ENCODE measurements at places on chromosomes 4 and X. TPM values are rescaled to one million over a fixed set of nuclear protein-coding genes. Genes with fewer than 3 reads are reported as not detected.

TMEM185A gene
- 13.1 TPM for total RNA-seq

PAGE1 gene
- 0.41 TPM for total RNA-seq

MGAT4D gene
- total RNA-seq, result not detected

NALF2 gene
- not detected for total RNA-seq

IL2 gene
- not detected for total RNA-seq

PDGFRA gene
- total RNA-seq, result 7.6 TPM

TMPRSS11F gene
- not detected for total RNA-seq

ANTXR2 gene
- 12.9 TPM for total RNA-seq

DNA sequence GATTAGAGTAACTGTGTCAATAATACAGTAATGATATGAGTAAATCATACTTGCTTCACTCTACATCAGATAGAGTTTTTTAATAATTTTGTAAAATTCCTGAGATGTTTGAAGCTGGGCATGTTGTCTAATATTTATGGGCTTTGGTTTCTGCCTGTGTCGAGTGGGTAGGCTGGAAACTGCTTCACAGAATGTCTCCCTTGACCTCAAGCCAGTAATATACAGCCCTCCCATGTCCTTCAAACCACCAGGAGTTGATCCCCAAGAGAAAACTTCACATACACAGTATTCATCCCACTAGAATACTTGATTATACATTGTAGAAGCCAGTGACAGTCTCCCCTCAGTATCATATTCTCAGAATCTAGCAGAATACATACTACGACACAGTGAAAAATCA, 284.8 kb upstream of the TENM3 start:
- no peak for DNase-seq

GRCh38 chr4:160020804-160021203, 917.9 kb downstream of the RAPGEF2 start:
- DNase-seq, result no peak

GRCh38 chrX:2521927-2522386, 21.2 kb upstream of the DHRSX start:
- no peak for DNase-seq

DNA sequence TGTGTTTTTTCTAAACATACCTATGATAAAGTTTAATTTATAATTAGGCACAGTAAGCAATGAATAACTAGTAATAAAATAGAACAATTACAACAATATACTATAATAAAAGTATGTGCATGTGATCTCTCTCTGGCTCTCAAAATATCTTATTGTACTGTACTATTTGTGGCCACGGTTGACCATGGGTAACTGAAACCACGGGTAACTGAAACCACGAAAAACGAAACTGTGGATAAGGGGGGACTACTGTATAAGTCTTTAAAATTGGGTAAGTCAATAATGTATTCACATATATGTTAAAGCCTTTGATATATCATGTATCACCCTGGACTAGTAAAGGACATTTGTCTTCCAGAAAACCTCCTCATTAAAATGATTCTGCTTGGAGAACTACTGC, 20.0 kb downstream of the TMEM154 start:
- DNase-seq, result no peak

GRCh38 chr4:39263895-39264294, 81.6 kb downstream of the WDR19 start:
- no peak for DNase-seq

DNA sequence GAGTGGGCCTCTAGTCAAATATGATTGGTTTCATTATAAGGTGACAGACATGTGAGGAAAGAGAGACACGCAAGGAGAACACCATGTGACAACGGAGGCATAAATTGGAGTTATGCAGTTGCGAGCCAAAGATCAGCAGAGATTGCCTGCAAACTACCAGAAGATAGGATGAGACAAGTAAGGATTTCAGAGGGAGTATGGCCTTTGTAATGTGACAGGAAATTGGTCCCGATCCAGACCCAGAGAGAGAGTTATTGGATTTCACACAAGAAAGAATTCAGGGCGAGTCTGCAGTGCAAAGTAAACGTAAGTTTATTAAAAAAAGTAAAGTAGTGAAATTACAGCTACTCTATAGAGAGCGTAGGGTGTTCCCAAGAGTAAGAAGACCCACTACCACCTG, 35.7 kb upstream of the NDST4 start:
- DNase-seq, result no peak

DNA sequence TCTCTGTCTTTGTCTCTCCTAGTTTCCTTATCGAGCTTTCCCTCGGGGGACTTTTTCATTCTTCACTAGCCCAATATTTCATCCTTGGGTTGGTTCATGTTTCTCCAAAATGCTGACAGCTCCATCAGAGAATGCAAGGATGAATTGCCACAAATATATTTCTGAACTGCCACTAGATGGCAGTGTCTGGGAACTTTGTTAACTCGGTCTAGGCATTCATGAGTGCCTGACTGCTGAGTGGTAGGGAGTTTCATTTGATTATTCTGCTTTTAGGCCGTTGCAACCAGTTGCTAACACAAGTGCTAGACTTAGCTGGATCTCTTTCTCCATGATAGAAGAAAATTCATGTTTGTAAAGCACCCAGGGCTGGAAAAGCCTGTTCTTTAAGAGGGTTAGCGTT, 73.5 kb upstream of the RAP2C start:
- DNase-seq, result peak; percentile 47

GRCh38 chr4:15413010-15413622, 14.7 kb upstream of the C1QTNF7 start:
- no peak for DNase-seq

- DNase-seq, result no peak
Measured at GRCh38 chr4:14046642-14047041, 419.1 kb upstream of the BOD1L1 start.

DNA sequence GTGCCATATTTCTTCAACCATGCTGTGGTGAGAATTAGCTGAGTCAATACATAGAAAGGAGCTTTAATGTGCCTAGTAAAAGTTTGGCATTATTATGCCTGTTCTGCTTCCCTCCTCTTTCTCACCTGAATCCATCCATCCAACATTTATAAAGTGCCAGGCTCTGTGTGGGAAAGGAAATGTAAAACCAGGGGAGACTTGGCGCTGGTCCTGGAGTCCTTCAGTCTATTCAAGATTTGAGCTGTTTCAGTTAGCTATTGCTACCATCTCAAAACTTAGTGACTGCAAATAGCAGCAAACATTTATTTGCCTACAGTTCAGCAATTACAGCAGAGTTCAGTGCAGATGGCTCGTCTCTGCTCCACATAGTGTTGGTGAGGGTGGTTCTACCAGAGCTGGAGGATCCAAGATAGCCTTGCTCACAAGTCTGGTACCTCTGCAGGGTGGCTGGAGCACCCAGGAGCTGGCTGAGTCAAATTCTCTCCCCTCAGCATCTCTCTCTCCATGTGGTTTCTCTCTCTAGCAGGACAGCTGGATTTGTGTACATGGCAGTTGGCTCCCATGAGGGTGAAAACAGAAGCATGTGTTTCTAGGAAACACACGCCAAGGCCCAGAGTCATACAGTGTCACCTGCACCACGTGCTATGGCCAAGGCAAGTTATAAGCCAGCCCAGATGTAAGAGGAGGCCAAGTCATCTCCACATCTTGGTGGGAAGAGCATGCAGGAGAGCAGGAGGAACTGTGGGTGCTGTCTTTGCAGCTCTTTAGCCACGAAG, 77.3 kb downstream of the FHDC1 start:
- no peak for DNase-seq

GRCh38 chr4:40629401-40630334, at the start of gene RBM47:
Gene RBM47, minus strand, starts transcription at chr4:40629864. Its CDS starts 190,971 bp downstream, at chr4:40438893.
- DNase-seq, result peak; percentile 34

- no peak for DNase-seq
Measured at GRCh38 chrX:150088042-150088441, 149.8 kb upstream of the EOLA2 start.
